ENCODE measurements at places on chromosomes 4 and X.

- DNase-seq = no peak
These were observed 87.4 kb downstream of the EMCN start for GRCh38 chr4:100430451-100430850.

- no peak for DNase-seq
These were observed 337.9 kb upstream of the FGF13 start for GRCh38 chrX:139049465-139049864.

- no peak for DNase-seq
These were observed 632.7 kb downstream of the RAPGEF2 start for GRCh38 chr4:159735281-159736207.

DNA sequence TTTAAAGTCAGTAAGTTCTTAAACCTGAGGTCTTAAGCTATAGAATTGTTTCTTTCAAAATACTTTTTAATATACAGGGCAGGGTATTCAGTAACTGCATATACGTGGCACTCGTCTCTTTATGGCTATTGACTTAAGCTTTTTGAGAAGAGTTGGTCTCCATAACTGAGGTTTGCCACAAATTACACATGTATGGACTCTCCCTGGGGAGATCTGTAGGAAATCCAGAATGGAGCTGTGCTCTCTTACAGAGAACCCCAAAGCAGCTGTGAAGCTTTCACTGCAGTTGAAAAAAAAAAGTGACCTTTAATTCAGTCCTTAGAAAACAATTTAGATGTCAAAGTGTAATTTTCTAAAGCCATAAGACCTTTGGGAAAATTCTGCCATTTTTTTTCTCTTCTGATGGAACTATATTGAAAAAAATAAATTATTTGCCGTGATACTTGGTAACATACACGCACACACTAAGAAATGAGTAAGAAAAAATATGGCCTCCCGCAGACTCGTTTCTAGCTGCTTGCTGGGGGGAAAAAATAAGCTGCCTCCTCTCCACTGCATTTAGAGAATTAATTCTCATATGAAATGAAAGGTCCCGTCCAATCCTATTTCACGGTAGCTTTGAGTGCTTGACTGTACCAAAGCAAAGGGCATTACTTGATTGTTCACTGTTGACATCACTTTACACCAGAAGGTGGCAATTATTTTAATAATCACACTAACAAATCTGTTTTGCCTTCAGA is 159.4 kb upstream of the TENM3 start:
- no peak for DNase-seq

- no peak for DNase-seq
These were observed 12.5 kb downstream of the BLOC1S4 start for GRCh38 chr4:6728320-6729029.

DNA sequence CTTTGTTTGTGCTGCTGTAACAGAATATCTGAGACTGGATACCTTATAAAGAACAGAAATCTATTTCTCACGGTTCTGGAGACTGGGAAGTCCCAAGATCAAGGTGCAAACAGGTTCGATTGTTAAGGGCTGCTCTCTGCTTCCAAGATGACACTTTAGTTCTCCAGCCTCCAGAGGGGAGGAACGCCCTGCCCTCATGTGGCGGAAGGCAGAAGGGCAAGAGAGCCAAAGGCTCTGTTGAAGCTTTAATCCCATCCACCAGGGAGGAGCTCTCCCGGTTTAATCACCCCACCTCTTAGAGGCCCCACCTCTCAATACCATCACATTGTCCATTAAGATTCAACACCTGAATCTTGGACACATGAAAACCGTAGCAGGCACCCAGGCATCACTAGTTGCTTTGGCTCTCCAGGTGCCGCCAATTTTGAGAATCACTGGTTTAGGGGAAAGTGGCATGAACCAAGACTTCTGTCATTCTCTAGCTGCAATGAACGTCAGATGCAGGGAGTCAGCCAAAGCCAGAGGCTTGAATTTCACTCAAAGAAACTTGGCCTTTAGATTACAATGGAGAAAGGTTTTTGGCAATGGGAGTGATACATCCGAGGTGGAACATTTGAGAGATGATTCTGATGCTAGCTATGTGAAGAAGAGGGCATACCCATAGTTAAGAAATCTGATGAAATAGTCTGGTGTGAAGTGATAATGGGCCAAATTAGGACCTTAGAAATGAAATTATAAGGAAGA is 15.7 kb downstream of the FHL1 start:
- DNase-seq = peak; percentile 70

- no peak for DNase-seq
These were observed 16.2 kb downstream of the NOP14 start for GRCh38 chr4:2946812-2947600.

DNA sequence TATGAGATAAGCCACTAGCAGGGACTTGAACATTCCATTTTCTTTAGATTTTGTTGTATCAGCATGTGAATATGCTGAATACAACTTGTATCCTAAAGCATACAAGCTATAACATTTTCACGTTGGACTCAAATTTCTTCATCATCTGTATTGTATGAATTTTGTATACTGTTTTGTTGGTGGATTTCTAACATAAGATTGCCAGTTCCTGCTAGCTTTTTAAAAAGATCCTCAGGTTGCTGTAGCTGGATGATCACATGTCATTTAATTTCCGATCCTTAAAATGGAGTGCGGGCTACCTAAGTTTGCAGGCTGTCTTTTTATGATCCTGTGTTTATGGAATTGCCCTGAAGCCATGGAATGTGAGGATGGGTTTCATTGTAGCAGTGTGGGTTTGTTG is 6.9 kb downstream of the PDLIM5 start:
- DNase-seq = peak; percentile 30

GRCh38 chr4:15244354-15244753 is 183.5 kb upstream of the C1QTNF7 start:
- DNase-seq = no peak

GRCh38 chr4:185019456-185020292 is 1.4 kb downstream of the HELT start:
- no peak for DNase-seq

DNA sequence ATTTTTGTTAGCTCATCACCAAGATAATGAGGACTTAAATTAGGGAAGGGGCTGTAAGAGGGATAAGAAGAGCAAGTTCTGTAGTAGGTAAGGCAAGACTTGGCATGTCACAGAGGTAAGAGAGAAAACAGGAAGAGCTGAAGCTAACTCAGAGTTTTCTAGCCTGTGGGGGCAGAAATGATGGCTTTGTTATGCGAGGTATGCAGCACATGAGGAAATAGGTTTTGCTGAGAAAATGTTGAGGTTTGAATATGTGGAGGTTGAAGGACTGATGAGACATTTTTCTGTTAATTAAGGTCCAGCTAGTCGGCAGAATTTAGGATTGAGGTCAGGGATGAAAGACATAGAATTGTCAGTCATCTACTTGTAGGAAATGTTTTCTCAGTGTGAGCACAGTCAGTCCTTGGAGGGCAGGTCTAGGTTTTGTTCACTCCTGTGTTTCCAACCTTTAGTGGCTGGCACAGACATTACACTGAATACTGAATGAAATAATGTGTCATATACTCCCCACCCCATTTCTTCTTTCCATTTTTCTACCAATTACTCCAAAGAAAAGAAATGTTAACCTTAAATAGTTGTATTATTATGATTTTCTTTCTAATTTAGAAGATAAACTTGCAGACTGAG is 154.0 kb upstream of the AADAT start:
- no peak for DNase-seq

DNA sequence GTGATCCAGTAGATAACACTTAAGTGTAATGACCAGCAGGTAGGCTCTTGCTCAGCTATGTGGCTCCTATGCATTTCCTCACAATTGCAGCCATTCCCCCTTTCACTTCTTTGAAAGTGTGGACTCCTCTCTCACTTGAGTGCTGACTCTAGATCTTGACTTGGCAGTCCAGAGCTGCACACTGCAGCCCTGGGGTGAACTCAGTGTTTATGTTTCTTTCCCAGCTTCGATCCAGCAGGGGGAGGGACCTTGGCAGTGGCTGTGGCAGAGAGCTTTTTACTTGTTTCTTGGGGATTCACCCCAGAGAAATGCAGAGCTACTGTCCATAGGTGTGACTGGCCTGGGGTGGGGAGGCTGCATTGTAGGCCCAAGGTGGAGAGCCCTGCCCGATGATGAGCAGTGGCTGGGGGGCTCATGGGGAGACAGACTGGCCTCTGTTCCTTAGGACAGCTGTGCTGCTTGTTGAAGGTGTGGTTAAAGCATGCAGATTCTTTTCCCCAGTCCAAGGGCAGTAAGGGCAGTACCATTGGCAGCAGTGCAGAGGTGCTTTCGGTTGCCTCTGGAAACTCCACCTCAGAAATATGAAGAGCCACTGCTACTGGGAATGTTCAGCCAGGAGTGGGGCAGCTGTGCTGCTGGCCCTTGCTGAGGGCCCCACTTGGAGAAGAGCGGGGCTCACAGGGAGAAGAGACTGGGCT is 134.7 kb downstream of the SH3BGRL start:
- no peak for DNase-seq
